ENCODE measurements at places on chromosomes 5 and 9. TPM values are rescaled to one million over a fixed set of nuclear protein-coding genes. Genes with fewer than 3 reads are reported as not detected.

Gene OSMR
- 74.9 TPM for total RNA-seq

Gene FREM1
- total RNA-seq = 1.8 TPM

Gene LARP1
- total RNA-seq = 101 TPM

Gene PCDHA9
- not detected for total RNA-seq

Gene SLC36A2
- not detected for total RNA-seq

Gene TMEM215
- total RNA-seq = not detected

Gene SPINK7
- total RNA-seq = not detected

Gene DND1
- not detected for total RNA-seq

Gene C5orf63
- total RNA-seq = 1.4 TPM

Gene ZNF300
- 4.6 TPM for total RNA-seq

Gene MYO10
- 18.0 TPM for total RNA-seq

Gene MYORG
- 0.94 TPM for total RNA-seq

Gene WDR38
- not detected for total RNA-seq

Gene COL23A1
- total RNA-seq = not detected

Gene CRHBP
- not detected for total RNA-seq

Gene FOXD4L3
- not detected for total RNA-seq

Gene DRD1
- not detected for total RNA-seq

Gene HTR4
- total RNA-seq = not detected

Gene C9orf153
- not detected for total RNA-seq

Gene GMCL2
- total RNA-seq = not detected

Gene FST
- 31.0 TPM for total RNA-seq

Gene F2RL1
- total RNA-seq = 12.6 TPM

Gene ADAMTSL1
- 37.4 TPM for total RNA-seq

Gene NMUR2
- not detected for total RNA-seq

Gene GLRA1
- total RNA-seq = not detected
